Stimulated activated CD4-positive, alpha-beta T cell treated with anti-CD3 and anti-CD28 coated beads, Interleukin-1b, Interleukin-23, amount 100 ng/mL, for 1 hour (primary cell): ENCODE measurements at places on chromosomes 6 and 20.

DNA sequence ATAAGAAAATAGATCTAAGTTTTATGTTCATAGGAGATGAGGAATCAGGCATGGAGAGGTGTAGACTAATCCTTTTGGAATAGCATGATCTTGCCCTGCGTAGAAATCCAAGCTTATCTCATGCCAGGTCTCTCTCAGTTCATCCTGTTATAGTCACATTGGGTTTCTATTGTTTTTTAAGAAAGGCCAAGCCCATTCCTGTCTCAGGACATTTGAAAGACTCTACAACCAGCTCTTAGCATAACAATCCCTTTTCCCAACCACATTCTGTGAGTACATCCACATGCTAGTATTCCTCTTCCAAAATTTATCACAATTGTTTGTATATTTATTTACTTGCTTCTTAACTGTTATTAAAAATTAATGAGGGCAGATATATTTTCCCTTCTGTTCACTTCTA is 130.3 kb downstream of the MMUT start:
- DNase-seq, result no peak

GRCh38 chr6:38750968-38751615 is 36.0 kb downstream of the DNAH8 start:
- no peak for DNase-seq

GRCh38 chr6:163735076-163735475 is 320.6 kb downstream of the QKI start:
- no peak for DNase-seq

DNA sequence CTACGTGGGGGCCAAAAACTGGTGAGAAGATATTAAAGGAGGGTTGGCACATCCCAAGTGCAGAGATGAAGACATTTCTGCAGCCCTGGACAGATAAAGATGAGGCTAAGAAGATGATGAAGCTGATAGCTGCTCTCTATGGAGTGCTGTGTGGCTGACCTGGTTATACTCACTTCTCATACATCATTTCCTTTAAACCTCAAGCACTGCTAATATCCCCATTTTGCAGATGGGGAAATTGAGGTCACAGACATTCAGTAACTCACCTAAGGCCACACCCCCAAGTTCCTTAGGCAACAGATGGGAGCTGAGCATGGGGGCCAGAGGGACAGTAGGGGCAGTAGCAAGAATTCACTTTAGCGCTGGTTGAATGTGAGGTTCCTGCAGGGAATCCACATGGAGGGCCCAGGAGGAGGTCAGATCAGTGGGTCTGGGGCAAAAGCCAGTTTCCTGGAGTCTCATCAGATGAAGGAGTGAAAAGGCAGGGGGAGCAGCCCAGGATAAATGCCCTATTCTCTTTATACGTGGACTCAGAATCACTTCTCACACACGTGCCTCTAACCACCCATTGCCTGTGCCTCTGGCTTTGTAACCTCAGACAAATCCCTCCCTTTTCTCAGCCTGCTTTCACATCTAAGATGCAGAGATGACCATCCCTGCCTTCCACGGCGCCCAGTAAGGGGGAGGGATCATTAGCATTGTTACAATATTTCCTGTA is 125.8 kb downstream of the NFATC2 start:
- DNase-seq, result no peak

DNA sequence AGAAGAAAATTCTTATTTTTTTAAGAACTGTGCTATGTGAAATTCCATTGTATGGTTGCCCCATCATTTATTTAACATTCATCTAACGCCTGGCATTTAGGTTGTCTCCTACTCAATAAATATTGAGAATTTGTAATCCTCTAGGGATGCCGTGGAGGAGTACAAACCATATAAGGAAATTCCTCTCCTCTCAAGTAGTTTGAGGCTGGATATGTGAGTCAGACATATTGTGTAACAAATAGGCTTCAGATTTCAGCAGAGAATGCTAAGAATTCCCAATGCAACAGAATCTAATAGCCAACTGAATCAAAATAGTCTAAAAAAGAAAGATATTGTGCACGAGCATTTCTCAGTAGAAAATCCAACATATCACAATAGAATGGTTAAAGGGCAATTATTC is 174.7 kb downstream of the OTOR start:
- no peak for DNase-seq
